ENCODE measurements at places on chromosomes 7 and 10. TPM values are rescaled to one million over a fixed set of nuclear protein-coding genes. Genes with fewer than 3 reads are reported as not detected.
A peak's percentile ranks its signal among the peaks of the same experiment; 100 is the strongest.

GRCh38 chr10:102418622-102419268 is at the start of gene PSD:
TSS of gene PSD (minus strand) at chr10:102418785. CDS start at chr10:102417038, 1,747 bp downstream.
- DNase-seq = peak; percentile 69

Gene LLCFC1
- not detected for total RNA-seq

Gene DYNC1I1
- total RNA-seq = 3.3 TPM

Gene GIMAP1
- total RNA-seq = 0.05 TPM

Data from WTC11 (cell line).